ENCODE measurements at places on chromosomes 13 and 19.

DNA sequence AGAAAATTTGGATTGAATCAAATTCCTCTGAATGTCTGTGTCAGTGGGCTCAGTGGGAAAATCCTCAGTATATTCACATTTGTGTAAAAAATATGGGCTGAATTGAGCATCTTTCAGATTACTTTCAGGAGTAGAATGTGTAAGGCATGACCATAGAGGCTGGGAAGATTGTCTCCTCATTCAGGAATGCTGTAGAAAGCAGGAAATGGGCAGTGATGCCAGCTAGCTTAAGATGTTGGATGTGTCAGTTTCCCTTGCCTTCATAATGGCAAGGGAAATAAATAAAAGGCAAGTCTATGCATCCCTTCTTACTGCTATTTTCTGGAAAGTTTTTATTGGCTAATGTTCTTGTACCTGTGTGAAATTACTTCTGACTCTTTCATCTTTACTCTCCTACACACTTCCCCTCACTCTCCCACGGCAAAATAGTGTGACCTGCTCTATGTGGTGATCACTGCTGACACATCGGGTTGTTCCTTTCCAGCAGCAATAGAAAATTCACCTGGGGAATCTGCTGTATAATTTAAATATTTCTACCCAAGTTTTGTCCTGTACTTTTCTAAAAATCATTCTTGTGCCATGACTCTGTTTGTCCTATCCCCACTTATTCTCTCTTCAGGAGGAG, 103.2 kb downstream of the LMO7 start:
- no peak for DNase-seq

GRCh38 chr13:46088821-46089562, 15.8 kb downstream of the CPB2 start:
- DNase-seq, result no peak

- peak; percentile 80 for DNase-seq
Measured at GRCh38 chr19:56538254-56538760, 441 bp upstream of the ZFP28 start.

DNA sequence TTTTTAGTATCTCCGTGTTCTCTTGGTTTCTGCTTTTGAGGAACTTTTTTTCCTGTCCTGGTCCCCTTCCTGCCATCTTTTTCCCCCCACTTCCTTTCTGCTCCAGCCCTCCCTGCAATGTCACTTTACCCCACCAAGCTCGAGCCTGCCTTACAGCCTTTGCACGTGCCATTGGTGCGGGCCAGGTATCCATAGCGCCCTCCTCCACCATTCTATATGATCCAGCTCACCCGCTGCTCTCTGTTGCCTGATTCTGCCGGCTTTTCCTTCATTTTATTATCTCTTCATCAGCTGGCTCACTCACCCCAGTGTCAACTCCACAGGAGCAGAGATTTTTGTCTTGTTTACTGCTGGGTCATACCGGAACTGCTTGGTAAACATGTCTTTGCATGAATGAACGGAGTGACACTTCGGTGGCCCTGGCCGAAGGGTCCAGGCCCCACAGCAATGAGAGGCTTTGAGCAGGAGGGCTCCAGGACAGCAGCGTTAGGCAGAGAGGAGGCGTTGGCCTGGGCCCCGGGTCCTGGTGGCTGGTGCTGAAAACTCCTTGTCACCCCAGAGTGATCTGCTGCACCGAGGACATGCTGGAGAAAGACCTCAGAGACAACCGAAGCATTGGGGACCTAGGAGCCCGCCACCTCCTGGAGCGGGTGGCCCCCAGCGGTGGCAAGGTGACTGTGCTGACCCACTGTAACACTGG, 1.2 kb downstream of the MRI1 start:
- DNase-seq, result no peak

GRCh38 chr13:104314926-104315535, 1248.8 kb upstream of the SLC10A2 start:
- no peak for DNase-seq

- no peak for DNase-seq
Measured at GRCh38 chr13:83219832-83220231, 662.4 kb downstream of the SLITRK1 start.

- DNase-seq, result no peak
Measured at GRCh38 chr13:46170687-46171086, 11.3 kb downstream of the LCP1 start.

GRCh38 chr19:56306016-56306415, 8.6 kb downstream of the ZSCAN5A start:
- no peak for DNase-seq

GRCh38 chr13:56932104-56932503, 208.6 kb upstream of the PRR20A start:
- DNase-seq, result no peak

GRCh38 chr19:17743874-17744580, 7.2 kb upstream of the FCHO1 start:
- DNase-seq, result no peak

- DNase-seq, result no peak
Measured at GRCh38 chr13:33199289-33199850, 86.2 kb downstream of the STARD13 start.

DNA sequence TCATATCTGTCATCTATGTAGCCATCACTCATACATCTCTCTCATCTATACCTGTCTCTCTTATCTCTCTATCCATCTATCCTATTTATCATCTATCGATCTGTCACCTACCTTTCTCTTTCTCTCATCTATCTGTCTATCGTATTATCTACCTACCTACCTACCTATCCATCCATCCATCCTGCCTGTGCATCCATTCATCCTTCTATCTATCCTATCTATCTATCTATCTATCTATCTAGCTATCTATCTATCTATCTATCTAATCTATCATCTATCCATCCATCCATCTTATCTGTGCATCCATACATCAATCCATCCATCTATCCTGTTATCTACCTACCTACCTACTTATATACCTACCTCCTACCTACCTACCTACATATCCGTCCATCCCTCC, 44.6 kb upstream of the CYP4F8 start:
- DNase-seq, result no peak

DNA sequence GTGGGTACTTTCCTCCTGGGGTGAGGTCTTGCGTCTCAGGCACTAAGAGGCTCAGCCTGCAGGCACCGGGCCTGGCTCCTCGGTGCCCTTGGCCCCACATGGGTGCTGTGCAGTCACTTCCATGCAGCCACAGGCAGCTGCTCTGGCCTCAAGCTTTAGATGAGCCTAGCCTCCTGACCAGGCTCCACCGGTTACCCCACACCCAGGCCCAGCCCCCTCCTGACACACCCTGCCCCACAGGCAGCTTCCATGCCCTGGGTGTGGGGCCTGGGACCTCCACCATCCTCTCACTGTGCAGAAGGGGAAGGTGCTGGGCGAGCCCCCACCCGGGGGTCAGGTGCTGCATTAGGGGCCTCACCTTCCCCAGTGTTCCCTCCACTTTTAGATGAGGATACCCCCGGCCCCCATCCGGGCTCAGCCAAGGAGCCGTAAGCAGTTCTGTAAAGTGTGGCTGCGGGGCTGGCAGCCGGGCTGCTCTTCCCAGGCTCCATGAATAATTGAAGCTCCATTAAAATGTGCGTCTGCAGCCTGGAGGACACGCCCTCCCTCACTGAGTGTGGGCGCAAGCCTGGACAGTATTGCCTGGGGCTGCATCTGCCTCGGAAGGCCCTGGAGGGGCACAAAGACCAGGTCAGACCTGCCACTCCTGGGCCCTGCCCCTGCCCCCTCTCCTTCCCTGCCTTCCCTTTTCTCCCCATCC, 72.5 kb upstream of the KCTD15 start:
- DNase-seq, result no peak

- DNase-seq, result no peak
Measured at GRCh38 chr13:49667773-49668172, 23.5 kb downstream of the EBPL start.

DNA sequence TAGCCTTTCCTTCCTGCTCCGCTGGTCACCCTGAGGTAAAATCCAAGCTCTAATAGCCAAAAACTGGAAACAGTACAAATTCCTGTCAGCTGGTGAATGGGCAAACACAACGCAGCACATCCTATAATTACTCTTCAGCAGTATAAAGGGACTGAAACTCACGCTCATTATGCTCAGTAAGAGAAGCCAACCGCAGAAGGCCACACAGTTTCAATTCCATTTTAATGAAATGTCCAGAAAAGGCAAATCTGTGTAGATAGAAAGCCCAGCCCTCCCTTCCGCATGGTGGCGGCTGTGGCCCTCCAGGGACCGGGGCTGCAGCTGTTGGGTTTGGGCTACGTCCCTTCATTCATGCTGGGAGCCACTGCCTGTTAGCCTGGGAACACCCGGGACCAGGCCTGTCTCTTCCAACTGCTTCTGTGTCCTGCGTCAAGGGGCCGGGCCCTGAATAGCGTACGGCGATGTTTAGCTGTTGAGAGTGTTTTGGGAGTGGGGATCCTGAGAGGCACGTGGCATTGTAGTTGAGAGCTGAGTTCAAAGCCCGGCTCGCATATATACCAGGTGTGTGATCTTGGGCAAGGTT, 23.5 kb downstream of the NKPD1 start:
- DNase-seq, result no peak

DNA sequence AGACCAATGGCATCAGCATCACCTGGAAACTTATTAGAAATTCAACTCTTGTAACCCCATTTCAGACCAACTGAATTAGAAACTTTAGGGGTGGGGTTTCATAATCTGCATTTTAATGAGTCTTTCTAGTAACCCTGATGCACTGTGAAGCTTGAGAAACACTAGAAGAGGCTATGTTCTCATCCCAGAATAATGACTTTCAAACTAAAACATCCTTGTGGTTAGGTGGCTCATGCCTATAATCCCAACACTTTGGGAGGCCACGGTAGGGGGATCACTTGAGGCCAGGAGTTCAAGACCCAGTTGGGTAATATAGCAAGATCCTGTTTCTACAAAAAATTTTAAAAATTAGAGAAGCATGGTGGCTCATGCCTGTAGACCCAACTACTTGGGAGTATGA, 402.4 kb downstream of the DLEU7 start:
- DNase-seq, result no peak

DNA sequence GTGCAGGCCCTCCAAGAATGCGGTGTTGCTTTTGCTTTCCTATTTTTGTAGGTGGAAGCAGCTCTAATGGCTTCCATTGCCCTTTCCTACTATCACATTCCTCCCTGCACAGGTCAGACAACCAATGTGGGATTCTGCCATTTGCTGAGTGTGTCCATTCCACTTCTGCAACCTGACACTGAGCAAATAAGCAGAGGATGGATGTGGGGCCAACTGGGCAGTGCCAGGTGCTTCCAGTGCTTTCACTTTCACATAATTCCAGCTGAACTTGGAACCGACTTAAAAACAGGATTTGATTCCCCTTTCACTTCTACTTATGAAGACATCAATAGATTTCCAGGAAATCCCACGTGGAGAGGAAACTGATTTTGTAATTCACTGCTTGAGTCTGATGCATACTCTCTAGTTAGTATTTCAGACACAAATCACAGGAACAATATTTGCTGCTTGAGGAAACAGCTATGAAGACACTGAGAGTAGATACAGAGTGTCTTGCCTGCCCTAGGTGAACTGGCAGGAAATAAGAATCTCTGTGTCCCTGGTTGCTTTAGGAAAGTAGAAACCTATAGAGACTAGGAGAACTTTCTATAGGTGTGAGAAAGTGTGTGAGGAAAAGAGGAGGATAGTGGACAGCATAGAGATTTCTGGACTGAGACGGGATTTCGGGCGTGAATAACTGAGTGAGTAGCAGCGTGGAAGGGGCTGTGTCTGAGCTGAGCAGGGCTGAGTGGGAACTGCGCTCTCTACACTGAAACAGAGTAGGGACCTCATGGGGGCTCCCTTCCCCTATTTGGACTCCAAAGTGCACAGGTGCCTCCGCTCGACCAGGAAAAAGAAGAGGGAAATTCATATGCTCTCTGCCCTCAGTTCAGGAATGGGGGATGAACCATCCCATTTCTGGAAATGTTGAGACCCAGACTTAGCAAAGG, 22.5 kb downstream of the LGALS16 start:
- DNase-seq, result no peak

- DNase-seq, result no peak
Measured at GRCh38 chr13:52980695-52981094, 47.9 kb upstream of the OLFM4 start.

GRCh38 chr13:20993661-20994440, 67.5 kb downstream of the LATS2 start:
- no peak for DNase-seq

GRCh38 chr19:17526922-17527321, 15.5 kb downstream of the PGLS start:
- no peak for DNase-seq

DNA sequence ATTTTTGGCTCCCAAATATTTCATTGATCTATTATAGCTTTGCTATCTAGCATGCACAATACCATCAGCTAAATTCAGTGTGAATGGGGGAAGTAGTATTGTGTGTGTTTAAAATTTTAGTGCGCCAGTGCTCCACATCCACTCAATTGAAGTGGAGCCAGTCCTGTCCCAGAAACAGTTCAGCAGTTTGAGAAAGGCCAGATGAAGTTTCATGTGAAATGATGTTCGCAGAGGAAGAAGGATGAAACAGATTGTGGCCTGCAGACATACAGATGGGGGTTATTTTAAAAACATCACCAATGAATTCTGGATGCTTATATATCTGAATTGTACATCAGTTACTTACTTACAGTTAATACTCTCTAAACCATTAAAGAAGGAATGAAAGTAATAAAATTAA, 129.4 kb downstream of the SPRY2 start:
- no peak for DNase-seq

- no peak for DNase-seq
Measured at GRCh38 chr13:24282256-24282655, 27.1 kb upstream of the C1QTNF9 start.

DNA sequence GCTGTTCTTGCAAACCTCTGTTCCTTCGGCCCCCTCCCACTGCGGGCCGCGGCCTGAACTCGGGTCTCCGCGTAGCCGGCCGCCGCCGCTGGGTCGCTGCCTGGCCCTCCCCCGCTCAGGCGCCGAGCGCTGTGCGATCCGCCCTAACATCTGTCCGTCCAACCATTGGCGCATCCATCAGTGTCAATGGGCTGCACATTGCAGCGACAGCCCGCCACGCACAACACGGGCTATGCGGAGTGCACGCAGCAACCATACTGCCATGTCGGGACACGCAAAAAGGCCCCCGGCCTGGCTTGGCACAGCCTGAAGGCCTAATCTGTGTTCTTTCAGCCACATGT, 2.6 kb upstream of the TSHZ3 start:
- DNase-seq, result no peak

DNA sequence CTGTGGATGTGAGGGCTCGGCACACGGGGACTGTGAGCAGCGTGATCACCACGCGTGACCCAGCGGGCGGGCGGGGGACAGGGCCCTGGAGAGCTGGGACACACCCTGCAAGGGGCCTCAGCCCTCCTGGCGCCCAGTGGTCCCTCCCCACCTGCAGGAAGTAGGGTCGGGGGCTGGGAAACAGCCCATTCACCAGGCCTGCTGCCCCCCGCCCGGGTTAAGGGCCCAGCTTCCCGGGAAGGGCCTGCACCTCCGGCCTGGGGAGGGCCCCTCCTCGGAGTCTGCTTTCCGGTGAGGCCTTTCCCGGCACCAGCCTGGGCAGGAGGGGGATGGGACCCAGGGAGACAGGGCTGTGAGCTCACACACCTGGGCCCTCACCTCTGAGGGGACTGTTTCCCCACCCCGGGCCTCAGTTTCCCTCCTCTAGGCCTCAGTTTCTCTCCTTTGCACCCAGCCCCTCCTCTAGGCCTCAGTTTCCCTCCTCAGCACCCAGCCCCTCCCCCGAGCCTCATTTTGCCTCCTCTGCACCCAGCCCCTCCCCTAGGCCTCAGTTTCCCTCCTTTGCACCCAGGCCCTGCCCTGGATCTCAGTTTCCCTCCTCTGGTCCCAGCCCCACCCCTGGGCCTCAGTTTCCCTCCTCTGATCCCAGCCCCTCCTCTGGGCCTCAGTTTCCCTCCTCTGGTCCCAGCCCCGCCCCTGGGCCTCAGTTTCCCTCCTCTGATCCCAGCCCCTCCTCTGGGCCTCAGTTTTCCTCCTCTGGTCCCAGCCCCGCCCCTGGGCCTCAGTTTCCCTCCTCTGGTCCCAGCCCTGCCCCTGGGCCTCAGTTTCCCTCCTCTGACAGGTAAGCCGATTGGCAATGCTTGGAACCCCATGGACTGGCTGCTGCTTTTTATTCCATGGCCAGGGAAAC, 1.9 kb upstream of the MADCAM1 start:
- no peak for DNase-seq
